ENCODE measurements at places on chromosomes 6 and 20.

DNA sequence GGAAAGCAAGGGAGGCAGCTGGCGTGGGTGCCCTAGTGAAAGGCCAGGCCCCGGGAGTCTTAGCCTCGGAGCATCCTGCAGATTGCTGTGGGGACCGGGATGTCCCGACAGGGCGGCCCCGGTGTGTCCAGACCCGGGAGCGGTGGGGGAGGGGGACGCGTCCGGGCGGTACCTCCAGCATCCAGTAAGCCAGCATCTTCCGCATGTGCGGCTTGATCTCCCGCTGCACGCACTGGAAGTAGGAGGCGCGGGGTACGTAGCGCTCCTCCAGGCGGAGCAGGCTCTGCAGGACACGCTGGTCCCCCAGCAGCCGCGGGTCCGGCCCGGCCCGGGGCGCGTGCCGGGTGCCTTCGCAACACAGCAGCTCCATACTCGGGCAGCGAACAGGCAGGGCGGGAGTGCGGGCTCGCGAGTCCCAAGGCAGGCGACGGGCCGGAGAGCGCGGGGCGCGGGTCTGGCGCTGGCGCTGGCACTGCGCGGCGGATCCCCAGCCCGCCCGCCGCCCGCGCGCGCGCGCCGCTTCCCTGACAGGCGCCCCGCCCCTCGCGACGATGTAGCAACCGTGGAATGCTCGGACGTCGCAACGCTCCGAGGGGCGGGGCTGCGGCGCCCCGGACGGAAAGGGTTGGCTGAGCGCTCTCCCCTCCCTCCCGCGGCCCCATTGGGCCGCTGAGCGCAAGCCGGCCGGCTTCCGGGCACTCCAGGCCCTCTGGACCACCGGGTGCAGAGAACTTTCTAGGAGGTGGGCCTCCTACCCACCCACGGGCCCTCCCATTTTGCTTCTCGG, at the start of gene CCND3:
TSS of gene CCND3 (minus strand) at position 529 of the 787 bp plus-strand sequence. CDS start at position 370, 159 bp downstream.
- no peaks in the 10 kb centered on the region for H3K36me3 ChIP-seq
- H3K27ac ChIP-seq: peak within 1 kb of the TSS; percentile 27
- H3K27me3 ChIP-seq: no peaks in the 10 kb centered on the region
- H3K4me1 ChIP-seq: peaks cover 18% of the 10 kb centered on the region
- peak within 1 kb of the TSS; percentile 99 for H3K4me3 ChIP-seq
- DNase-seq: peak; percentile 92

DNA sequence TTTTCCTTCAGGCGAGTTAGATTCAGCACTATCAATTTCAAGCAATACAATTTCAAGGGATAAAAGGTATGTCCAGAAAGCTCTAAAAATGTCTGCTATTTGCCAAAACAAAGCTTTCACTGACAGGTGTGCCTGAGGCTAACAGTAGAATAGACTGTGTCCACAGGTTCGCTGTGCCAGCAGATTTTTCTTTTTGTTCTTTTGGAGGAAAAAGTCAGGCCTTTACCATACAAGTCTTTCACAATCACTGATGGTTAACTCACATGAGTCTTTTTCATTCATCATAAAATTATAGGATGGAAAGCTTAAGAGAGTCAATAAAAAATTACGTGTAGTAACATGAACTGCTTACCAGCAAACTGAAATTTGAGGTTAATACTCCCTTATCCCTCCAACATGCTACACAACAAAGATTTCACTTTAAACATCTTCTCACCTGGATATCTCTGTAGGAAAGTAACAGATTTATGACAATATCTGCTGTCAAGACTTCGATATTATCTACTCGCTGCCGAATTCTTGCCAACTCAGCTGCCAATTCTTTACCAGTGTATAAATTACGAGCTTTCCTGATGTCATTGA, 95.4 kb downstream of the MAP3K5 start:
- H3K27ac ChIP-seq: no peak overlapping the region
- H3K36me3 ChIP-seq: no peaks in the 10 kb centered on the region
- H3K4me3 ChIP-seq: no peak overlapping the region

DNA sequence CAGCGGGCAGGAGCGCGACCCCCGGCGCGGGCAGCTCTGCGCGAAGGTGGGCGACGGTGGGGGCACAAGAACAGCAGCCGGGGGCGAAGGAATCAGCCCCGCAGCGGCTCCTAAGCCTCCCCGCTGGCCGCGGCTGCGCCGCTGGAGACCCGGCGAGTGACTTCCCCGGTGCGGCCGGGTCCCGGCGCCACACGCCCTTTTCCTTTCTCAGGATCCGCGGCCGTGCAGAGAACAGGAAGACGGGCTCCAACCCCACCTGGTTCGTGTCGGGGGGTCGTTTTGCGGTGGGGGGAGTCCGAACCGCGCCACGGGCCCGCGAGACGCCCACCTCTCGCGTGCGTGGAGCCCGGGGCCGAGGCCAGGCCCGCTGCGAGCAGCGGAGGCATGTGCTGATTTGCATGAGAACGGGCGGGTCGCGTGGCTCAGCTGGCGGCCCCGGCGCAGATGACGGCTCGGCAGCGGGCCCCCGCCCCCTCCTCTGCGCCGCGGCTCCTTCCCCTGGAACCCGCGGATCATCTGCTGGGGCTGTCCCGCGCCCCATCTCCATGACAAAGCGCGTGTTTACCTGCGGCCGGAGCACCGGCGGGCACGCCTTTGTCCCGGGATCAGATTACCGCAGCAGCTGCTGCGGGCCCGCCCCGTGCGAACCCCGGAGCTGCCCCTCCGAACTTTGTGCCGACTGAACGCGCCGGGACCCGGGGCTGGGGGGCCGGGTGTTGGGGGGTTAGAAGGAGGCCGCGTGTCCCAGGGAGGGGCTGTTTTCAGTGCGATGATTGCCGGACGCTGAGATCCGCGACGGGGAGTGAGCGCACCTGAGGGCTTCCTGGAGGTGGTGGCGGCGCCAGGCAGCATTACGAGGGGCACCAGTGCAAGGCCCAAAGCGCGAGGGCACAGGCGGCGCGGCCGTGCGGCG, 4.9 kb upstream of the DLL1 start:
- H3K4me3 ChIP-seq: peak overlapping the region; percentile 22
- H3K36me3 ChIP-seq: no peaks in the 10 kb centered on the region
- H3K27me3 ChIP-seq: peaks cover 59% of the 10 kb centered on the region
- no peak overlapping the region for H3K27ac ChIP-seq
- peak; percentile 7 for DNase-seq

- no peaks in the 10 kb centered on the region for H3K36me3 ChIP-seq
- DNase-seq: no peak
- H3K27me3 ChIP-seq: no peaks in the 10 kb centered on the region
- H3K4me3 ChIP-seq: no peak overlapping the region
- no peak overlapping the region for H3K27ac ChIP-seq
- no peaks in the 10 kb centered on the region for H3K4me1 ChIP-seq
These were observed 161.0 kb downstream of the NFATC2 start for GRCh38 chr20:51381557-51381956.
